CD4-positive, alpha-beta T cell treated with Interferon alpha-2 for 1 hour (primary cell): ENCODE measurements at places on chromosomes 16 and 17.

- no peak for DNase-seq
These were observed 23.1 kb upstream of the BAHCC1 start for GRCh38 chr17:81371910-81372760.

- DNase-seq, result no peak
These were observed 47.9 kb downstream of the SNX29 start for GRCh38 chr16:12024429-12024828.

DNA sequence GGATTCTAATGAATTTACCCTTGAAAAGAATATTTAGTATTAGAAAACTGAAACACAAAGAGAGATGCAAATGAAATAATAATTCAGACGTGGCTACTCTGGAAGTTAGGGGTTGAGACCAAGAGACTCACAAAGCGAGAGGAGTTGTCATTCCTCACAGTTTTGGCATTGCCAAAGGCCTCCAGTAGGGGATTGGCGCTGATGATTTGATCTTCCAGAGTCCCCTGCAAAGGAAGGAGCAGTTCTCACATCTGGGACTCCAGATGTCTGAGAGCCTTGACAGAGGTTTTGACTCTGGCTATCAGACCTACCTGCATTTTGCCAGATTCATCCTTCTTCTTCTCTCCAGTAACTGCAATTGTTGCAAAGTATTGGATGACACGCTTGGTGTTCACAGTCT lies 6.6 kb downstream of the MYH8 start:
- no peak for DNase-seq

GRCh38 chr17:65753348-65753747 lies 191.9 kb upstream of the AXIN2 start:
- no peak for DNase-seq

DNA sequence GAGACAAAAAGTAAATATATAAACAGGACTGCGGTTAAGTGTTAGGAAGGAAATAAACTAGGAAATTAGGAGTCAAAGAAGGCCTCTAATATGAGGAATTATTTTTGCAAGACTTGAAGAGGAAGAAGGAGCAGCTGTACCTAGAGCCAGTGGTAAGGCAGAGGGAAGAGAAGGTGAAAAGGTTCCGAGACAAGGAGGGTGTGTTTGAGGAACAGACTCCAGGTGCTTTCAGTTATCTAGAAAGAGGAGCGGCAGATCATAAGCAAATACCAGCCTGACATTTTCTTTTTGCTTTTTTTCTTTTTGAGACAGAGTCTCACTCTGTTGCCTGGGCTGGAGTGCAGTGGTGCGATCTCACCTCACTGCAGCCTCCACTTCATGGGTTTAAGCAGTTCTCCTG lies 61.0 kb downstream of the CHD9 start:
- DNase-seq, result no peak

- DNase-seq, result no peak
These were observed 35.2 kb downstream of the N4BP1 start for GRCh38 chr16:48574766-48575165.

GRCh38 chr16:8869212-8869987 lies 594 bp upstream of the CARHSP1 start:
- no peak for DNase-seq

DNA sequence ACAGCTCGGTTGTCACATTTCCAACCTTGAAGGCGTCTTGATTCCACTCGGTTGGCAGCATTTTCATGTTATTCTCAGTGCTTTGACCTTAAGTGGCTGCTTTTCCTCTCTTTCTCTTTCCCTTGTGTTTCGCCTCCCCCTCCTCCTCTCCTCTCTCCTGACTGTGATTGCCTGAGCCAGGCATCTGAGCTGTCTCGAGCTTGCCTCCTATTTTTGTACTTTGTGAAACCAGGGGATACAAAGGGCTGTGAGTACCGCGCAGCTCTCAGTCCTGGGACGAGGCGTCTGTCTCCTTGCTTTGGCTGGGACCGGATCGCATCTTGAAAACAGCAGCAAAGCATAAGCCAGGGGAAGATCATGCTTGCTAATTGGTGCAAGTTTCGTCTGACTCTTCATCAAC lies 48.8 kb upstream of the SDK2 start:
- no peak for DNase-seq

GRCh38 chr17:2157675-2158395 lies 102.9 kb downstream of the HIC1 start:
- DNase-seq, result peak; percentile 20

DNA sequence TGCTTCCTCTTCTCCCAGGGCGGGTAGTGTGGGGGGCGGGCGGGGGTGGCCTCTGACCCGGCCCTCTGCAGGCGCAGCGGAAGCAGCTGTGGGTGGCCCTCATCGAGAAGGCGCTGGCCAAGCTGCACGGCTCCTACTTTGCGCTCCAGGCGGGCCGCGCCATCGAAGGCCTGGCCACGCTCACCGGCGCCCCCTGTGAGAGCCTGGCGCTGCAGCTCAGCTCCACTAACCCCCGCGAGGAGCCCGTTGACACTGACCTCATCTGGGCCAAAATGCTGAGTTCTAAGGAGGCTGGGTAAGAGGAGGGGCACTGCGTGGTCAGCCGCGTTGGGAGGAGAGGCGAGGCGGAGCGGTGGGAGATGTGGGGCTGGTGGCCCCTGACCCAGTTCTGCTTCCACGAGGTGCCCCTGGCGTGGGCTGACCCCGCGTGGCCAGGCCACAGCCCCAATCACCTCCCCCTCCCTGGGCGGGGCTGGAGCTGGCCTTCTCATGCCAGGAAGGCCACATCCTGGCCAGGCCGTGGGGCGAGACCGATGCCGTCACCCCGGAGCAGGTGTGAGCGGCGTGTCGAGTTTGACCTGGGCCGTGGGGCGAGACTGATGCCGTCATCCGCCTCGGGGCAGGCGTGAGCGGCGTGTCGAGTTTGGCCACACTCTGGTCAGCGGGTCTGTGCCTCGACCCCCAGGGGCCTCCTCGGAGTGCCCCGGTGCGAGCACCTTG lies 10.5 kb upstream of the PRR35 start:
- no peak for DNase-seq

DNA sequence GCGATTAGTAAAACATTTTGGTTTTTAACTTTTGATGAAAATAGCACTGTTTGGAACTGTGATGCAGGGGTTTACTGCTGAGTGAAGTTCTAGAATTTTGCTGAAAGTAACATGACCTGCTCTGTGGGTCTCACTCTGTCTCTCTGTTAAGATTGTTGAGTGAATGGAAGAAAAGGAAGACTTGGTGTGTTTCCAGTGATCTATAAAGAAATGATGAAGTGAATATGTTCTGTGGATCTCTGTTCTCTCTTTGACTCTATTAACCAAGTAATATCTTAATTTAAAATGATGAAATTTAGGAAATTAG lies 148.4 kb downstream of the PRKCA start:
- DNase-seq, result no peak

DNA sequence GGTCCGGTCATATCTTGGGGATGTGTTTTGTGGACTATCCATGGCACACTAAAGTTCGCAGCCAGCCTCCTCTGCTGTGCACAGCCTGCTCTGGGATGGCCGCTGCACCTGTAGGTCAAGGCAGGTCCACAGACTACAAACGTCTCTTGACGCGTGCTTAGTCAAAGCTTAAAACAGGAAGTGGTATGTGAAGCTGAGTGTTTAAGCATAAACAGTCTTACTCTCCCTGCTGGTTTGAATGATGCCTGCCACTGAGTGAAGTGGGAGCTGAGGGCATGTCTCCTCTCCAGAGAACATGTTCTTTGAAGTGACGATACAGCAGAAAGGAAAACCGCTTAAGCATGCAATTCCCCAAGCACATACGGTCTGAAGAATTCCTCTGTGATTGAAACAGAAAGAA lies 365.6 kb downstream of the SLC39A11 start:
- DNase-seq, result peak; percentile 9

- DNase-seq, result no peak
These were observed 5.2 kb upstream of the SMARCD2 start for GRCh38 chr17:63847525-63848249.

DNA sequence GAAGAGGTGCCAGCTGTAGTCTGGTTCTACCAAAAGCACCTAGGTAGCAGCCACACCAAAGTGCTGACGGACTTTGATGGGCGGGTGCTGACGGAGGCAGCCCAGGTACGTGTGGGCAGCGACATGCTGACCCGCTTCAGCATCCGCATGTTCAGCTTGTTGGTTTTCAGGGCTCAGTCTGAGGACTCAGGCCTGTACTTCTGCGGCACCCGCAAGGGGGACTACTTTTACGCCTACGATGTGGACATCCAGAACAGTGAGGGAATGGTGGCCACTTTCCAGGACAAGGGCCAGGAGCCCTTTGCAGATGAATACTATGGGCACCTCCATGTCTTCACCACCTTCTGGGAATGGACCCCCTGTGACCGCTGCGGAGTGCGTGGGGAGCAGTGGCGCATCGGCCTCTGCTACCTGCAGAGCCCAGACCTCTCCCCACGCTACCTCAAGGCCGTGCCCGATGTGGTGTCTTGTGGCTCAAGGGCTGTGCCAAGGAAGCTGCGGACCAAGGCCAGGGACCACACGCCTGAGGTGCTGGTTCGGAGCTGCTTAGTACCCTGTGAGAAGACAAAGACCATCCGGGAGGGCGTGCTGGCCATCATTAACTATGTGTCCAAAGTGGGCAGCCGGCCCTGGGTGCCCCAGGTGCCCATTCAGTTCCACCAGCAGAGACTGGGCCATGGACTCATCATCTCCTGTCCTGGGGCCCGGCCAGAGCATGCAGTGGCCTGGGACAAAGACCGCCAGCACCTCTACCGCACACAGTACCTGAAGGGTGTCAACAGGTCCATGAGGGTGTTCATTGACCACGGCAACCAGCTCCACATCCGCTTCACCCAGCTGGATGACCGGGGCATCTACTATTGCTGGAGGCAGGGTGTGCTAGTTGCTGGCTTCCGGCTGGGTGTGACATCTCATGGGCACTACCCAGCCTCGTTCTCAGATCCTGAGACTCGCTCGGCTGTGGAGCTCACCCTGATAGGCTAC lies 5.0 kb upstream of the EFTUD2 start:
- no peak for DNase-seq

- no peak for DNase-seq
These were observed 27.4 kb downstream of the TMEM11 start for GRCh38 chr17:21186399-21187187.

DNA sequence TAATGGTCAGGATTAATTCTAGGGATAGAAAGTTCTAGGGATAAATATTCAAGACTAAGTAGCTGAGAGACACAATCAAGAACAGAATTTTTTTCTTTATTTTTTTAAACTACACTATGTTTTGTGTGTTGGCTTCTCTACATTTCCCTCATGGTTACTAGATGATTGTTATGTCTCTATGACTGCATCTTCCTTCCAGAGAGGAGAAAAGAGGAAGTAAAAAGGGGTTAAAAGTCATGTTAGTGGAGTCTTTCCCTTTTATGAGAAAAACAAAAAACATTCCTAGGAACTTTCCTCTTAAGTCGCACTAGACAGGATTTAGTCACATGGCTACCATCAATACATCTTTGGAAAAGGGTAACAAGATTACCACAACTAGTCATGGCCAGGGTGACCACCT lies 375.0 kb downstream of the KCNJ2 start:
- DNase-seq, result no peak

DNA sequence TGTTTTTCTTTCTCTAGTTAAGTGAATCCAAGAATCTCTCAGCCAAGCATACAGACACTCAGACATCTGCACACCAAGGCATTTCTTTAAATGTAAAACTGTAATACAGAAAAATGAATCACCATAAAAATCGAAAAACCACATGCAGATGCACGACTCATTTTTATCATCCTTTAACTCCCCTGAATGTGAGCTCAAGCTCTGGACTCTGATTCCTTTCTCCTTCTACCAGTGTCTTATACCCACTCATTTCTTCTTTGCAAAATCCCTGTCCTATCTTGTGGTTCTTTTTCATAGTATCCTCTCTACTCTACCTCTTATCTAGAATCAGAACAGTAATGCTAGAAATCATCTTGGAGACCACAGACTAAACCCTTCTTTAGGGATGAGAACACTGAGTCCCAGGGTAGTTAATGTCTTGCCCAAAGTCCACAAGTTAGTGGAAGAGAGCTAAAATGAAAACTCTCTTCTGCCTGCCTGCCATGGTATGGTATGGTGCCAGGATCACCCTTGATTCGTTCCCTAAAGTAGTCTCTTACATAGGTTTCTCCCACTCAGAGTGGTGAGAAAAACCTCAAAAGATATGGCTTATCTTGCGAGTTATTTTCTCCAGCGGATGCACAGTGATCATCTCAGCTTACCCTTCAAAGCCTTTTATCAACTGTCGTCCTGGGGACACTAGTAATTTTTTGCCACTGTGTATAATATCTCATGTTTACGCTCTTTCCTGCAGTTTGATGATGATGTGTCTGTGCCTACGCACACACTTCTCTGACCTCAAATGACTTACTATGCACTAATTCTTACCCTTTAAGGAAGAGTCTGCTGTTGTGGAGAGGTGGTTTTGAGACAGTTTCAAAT lies 30.2 kb downstream of the BRD7 start:
- peak; percentile 34 for DNase-seq

GRCh38 chr17:36001862-36002603 lies 680 bp upstream of the CCL15 start:
- no peak for DNase-seq

- DNase-seq, result no peak
These were observed 66.9 kb downstream of the METRNL start for GRCh38 chr17:83146347-83146746.

GRCh38 chr16:5412731-5413130 lies 315.1 kb upstream of the EEF2KMT start:
- no peak for DNase-seq

GRCh38 chr17:9173386-9173983 lies 152.2 kb downstream of the NTN1 start:
- DNase-seq, result no peak

DNA sequence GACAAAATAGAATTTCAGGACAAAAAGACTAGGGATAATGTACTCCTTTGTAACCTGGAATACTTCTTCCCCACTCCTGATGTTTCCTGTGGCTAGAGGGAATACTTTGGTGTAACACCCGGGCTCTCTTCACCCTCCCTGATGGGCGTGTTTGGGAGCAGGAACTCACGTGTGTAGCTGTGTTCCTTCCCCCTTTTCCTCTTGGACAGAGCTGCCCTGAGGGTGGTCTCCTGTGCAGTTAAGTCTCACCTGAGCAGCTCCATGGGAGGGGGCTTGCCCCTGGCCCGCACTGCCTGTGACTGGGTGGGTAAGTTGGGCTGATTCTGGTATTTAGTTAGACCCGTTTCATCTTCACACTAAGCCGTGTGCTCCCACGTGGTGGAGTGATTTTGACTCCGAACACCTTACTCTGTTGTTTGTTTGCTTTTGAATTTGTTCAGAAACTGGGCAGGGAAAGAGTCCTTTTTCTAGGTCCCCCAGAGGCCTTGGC lies 87.9 kb downstream of the OR1D5 start:
- DNase-seq, result no peak

- peak; percentile 74 for DNase-seq
These were observed 2.5 kb downstream of the ADAT1 start for GRCh38 chr16:75620326-75621169.

DNA sequence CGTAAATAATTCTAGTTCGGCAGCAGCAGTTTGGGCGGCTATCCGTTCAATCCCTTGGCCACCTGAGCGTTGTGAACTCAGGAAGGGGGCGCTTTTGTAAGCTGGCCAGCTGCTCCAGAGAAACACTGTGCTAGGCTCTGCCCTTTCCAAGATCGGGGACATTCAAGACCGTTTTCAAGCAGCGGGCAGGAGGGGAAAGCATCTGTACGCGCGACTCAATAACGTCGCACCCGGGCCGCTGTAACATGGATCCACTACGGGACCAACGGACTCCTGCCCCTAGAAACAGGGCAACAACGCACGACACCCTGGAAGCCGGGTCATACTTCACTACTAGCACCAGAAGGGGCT lies 463 bp downstream of the TOP2A start:
- no peak for DNase-seq

GRCh38 chr16:67017421-67017750 lies 11.6 kb upstream of the CBFB start:
- DNase-seq, result no peak

GRCh38 chr16:86697715-86698114 lies 119.4 kb downstream of the FOXL1 start:
- no peak for DNase-seq

GRCh38 chr17:43434902-43435319 lies 36.1 kb downstream of the ARL4D start:
- DNase-seq, result no peak
